ENCODE measurements at places on chromosomes 12 and 14.

GRCh38 chr12:108564724-108565123 lies 2.3 kb downstream of the ISCU start:
- no peak for DNase-seq

DNA sequence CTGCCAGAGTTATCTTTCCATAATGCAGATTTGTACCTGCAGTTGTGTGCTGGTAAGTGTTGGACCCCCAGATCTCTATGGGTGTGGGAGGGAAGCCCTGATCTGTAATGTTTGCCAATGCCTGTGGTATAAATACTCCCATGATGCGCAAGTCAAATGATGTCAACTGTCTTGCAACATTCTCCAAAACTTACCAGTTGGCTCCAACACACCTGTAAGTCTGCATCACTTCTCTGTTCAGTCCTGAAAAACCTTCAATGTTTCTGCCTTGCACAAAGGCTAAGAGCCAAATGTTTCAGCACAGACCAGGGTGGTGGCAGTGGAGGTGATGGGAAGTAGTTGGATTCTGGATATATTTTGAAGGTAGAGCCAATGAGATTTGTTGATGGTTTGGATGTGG lies 3.1 kb downstream of the OS9 start:
- no peak for DNase-seq

DNA sequence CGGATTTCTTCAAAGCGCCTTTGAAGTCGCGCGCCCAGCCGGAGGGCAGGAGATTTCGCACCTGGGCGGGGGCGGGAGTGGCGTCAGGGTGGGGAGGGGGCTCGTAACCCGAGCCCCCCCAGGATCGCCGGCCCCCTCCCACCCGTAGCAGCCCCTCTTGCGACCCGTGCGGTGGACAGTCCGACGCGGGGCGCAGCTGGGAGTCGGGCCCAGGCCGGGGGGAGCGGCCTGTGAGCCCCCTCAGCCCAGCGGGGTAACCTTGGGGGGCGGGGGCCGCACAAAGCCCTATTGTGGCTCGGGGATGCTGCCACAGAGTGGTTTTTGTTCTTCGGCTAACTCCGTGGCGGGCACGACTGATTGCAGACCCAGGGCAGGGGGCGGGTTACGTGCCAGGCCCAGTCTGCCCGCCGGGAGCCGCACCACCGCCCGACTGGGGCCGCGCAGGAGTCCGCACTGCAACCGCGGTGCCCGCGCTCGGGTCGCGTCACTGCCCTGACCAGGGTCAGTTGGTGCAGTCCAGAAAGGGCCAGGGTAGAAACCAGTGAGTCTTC lies 4.2 kb upstream of the AAAS start:
- DNase-seq = peak; percentile 34

DNA sequence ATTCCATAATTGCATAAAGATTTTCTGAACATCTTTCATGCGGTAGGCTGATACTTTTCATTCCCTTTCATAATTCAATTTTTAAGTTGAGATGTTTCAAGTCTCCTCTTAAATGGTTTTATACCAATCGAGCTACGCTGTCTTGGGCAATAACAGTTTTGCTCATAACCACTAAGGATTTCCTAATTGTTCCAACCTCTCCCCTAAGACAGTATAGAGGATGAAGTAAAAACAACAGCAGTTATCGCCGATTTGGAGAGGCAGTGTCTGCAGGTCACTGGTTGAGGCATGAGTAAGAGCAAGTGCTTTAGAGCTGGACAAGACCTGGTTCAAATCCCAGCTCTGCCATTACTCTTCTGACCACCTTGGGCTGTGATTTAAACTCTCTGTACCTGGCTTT lies 6.9 kb upstream of the MED13L start:
- no peak for DNase-seq

GRCh38 chr12:39300799-39301198 lies 142.1 kb downstream of the KIF21A start:
- no peak for DNase-seq

DNA sequence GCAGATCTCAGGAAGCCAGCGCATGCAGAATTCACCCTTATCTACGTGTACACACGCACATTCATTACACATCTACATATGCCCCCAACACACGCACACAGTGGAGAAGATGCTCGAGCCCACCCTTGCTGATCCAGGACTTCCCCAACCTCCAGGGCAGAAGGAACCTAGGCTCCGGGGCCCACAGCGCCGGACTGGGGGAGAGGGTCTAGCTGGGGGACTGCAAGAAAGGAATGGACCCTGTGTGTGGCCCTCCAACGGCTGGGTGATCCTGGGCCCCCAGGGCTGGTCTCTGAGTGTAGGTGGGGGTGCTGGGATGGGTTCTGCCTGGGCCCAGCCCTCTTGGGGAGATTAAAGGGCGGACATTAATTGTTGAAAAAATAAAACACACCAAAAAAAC lies 128.1 kb upstream of the C14orf180 start:
- DNase-seq = no peak

DNA sequence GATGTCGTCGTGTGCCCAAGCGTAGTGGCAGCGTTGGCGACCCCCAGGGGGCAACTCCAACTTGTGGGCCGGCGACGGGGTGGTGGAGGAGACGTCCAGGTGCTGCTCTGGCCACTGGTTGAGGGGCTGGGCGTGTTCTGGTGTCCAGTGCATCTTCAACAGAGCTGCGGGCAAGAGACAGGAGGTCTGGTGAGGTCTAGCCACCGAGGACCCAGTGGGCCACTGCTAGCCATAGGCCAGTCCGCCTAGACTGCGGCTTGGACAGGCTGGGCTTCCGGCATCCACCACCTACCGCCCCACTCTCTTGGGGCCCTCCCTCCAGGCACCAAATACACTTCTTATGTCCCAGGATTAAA lies 26.3 kb downstream of the FIGNL2 start:
- no peak for DNase-seq

DNA sequence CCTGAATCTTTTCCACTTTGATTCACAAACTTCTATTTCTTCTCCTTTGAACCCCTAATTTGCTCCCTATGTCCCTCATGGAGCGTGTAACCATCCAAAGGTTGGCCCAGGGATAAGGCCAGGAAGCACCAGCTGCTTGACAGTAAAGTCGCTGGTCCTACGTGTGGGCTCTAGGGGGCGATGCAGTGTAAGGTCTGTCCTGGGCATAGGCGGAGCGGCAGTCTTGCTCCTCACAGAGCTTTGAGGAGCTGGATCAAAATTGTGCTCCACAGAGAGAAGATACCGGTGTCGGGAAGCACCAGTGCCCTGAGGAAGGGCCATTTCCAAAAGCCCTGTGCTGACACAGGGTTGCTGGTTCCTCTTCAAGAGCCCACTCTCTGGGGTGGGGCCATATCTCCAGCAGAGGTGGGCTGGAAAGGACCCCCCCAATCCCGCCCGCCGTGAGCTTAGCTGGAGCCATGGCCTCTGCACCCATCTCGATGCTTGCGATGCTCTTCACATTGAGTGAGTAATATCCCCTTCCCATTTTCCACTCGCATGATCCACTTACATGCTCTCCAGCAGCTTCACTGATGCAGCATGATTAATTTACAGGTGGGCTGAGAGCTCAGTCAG lies 49.9 kb upstream of the OR4E1 start:
- peak; percentile 39 for DNase-seq

Data from activated naive CD4-positive, alpha-beta T cell treated with anti-CD3 and anti-CD28 coated beads, Interleukin-2, amount 50 U/mL, for 16 hours (primary cell).